ENCODE measurements at places on chromosomes 11 and 22. TPM values are rescaled to one million over a fixed set of nuclear protein-coding genes. Genes with fewer than 3 reads are reported as not detected.

The FIBP gene
- 50.9 TPM for total RNA-seq

The SYCE3 gene
- not detected for total RNA-seq

The NPTXR gene
- 24.6 TPM for total RNA-seq

The PRR33 gene
- total RNA-seq, result not detected

The MRGPRX3 gene
- total RNA-seq, result not detected

The HSPB2 gene
- 5.5 TPM for total RNA-seq

The OR5P2 gene
- total RNA-seq, result not detected

The STX3 gene
- 10.3 TPM for total RNA-seq

The OR8G5 gene
- not detected for total RNA-seq

The GRIA4 gene
- not detected for total RNA-seq

The C22orf42 gene
- not detected for total RNA-seq

The SLC5A1 gene
- total RNA-seq, result 34.9 TPM

The KCNE3 gene
- 1.4 TPM for total RNA-seq

The SLC22A9 gene
- total RNA-seq, result not detected

The CCS gene
- 13.8 TPM for total RNA-seq

The RAG1 gene
- 0.41 TPM for total RNA-seq

The INS gene
- not detected for total RNA-seq

The TSSK2 gene
- total RNA-seq, result not detected

The SCT gene
- total RNA-seq, result not detected

The ZP1 gene
- not detected for total RNA-seq

The USP35 gene
- 8.6 TPM for total RNA-seq

The IGSF9B gene
- 32.1 TPM for total RNA-seq

The DNAL4 gene
- total RNA-seq, result 12.3 TPM
